ENCODE measurements at places on chromosomes 4 and X.

DNA sequence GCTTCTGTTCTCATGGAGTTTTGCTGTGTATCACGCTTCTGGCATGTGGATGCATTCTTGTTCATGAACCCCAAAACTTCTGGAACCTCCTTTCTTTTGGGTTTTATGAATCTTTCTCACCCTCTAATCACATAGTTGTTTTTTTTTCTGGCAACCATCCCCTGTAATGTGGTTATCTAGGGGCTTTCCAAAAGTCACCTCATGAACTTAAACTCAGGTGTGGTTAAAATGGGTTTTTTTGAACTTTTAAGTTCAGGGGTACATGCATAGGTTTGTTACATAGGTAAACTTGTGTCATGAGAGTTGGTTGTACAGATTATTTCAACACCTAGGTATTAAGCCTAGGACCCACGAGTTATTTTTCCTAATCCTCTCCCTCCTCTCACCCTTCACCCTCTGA lies 1099.4 kb upstream of the SLIT2 start:
- DNase-seq: no peak

DNA sequence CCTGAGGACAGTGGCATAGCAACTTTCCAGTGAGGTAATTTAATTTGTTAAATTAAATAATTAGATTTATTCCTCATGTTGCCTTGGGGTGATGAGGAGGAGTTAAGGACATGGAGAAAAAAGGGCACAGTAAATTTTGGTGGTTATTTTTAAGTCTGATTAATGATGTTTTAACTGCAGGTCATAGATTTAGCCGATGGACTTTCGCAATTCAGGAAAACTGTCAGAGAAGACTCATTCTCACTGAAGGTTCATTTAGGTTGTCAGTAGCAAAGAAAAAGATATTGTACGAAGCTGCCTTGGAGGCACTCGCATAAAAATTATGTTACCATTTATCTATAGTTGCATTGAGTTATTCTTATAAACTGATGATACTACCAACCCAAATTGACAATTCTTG lies 164.2 kb upstream of the PITX2 start:
- DNase-seq: no peak

GRCh38 chrX:2266445-2267349 lies 234.1 kb downstream of the DHRSX start:
- DNase-seq: no peak

DNA sequence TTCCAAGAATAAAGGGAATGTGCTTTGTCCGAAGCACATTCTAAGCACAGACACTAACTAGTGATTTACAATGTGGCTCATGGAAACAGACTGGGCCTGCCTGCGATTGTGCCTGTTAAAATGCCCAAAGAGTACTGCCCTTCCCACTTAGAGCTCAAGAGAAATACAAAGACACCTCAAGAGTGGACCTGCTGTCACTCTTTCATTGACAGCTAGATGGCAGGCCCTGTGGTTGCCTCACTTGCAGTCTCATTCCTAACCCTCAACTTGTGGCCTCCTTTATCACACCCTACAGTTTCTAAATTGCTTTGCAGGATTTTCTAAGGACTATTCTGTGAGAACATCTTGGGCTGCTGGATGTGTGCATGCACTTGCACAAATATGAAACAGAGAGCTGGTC lies 331.0 kb upstream of the EMCN start:
- peak; percentile 9 for DNase-seq

GRCh38 chrX:7108030-7108429 lies 39.5 kb upstream of the STS start:
- no peak for DNase-seq

DNA sequence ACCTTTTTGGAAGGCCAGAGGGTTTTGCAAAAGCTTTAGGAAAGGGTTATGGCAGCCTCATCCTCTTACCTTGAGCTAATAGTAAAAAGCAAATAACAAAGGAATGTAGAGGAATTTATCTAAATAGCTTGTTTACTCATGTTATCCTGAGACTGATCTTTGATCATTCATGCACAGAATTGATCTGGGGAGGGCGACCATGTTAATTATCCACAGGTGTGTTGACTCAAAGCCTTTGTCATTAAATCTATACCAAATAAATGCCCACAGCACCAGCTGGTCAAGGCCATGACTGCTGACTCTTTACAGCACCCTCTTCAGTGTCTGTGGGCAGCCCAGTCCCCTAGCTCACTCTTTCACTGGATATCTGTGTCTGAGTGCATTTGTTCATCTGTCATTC lies 22.8 kb upstream of the DCLK2 start:
- no peak for DNase-seq

DNA sequence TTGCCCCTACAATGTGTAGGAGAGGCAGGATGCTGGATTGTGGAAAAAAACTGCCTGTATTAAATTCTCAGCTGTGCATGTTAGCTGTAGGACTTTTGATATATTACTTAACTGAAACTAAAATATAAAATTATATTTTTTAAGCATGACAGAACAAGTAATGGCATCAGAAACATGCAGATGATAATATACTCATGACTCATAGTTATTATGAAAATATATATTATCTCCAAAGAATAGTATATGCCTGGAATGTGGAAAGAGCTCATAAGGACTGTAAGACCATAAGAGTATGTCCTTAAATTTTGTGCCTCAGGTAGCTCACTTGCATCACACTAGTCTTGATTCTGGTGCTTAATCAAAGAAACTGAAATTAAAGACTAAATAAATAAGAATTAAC lies 1100.6 kb downstream of the TECRL start:
- no peak for DNase-seq

- DNase-seq: no peak
These were observed 205.3 kb upstream of the GEMIN8 start for GRCh38 chrX:14235004-14235403.

DNA sequence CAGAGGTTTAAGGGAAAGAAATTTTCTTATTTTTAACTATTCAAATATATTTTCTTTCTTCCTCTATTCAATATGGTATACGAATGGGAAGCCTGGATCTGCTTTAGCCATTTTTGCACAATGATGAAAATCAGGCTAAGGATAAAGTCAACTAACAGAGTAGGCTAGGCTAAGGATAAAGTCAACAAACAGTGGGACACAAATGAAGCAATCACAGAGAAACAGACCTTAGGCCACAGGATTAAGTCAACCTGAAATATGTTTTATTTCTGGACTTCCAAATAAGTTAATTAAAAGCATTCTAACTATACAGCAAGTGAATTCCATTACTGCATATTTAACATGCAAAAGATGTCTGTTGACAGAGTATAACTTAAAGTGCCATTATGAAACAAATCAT lies 17.0 kb downstream of the DYNLT3 start:
- no peak for DNase-seq

GRCh38 chrX:134365904-134366303 lies 94.1 kb upstream of the HPRT1 start:
- no peak for DNase-seq

DNA sequence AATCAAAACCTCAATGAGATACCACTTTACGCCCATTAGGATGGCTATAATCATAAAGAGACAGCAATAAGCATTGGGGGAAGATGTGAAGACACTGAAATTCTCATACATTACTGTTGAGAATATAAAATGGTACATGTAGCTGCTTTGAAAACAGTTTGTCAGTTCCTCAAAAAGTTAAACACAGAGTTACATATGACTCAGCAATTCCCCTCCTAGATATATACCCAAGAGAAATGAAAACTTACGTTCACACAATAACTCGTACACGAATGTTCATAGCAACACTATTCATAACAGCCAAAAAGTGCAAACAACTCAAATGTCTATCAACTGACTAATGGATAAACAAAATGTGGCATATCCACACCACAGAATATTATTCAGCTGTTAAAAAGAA lies 36.6 kb downstream of the PHF8 start:
- no peak for DNase-seq

DNA sequence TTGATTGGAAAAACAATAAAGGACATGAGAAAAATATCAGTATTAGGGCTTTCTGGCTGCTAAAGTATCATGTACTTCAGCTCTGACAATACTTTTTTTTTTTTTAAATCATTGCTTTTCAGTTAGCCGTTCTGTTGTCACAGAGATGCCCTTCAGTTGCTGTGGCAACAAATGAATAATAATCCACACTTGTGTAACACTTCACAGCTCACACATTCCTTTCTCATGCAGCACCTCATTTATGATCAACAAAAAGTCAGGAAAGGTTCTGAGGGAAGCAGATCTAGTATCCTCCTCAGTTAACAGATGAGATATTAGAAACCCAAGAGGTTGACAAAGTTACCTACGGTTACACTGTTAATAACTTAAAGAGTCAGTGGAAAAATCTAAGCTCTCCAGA lies 444.2 kb upstream of the SLIT2 start:
- no peak for DNase-seq

DNA sequence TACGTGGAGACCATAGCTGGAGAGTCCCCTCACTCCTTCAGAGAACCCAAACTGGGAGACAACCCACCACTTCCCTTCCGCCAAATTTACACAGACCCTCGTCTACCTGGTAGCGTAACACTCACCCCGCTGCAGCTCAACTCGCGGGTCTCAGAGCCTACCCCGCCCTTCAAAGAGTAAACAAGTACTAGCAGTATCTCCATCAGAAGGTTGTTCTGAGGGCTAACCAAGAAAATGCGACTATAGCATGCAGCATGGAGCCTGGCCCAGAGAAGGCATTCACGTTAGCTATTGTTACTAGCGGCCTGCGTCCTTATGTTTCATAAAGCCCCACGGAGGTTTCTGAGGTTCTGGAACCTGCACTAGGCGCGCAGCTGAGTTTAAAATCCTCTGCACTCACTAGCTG lies 531 bp upstream of the MANBA start:
- DNase-seq: peak; percentile 61

GRCh38 chrX:17822351-17822750 lies 38.7 kb downstream of the RAI2 start:
- DNase-seq: no peak

DNA sequence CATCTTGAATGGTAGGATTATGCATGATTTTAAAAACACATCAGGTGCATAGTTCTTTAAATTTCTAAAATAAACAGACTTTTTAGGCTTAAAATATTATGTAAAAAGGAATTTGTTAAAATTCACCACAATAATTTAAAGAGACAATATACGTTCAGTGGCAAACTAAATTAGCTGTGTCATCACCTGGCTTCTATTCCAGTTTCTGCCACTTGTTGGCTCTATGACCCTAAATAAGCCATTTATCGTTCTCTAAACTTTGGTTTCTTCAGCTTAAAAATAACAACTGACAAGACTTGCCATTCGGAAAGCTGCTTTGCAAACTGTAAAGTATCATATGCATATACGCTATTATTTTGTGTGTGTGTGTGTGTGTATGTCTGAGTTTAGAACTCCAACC lies 141.3 kb downstream of the MGST2 start:
- DNase-seq: no peak

DNA sequence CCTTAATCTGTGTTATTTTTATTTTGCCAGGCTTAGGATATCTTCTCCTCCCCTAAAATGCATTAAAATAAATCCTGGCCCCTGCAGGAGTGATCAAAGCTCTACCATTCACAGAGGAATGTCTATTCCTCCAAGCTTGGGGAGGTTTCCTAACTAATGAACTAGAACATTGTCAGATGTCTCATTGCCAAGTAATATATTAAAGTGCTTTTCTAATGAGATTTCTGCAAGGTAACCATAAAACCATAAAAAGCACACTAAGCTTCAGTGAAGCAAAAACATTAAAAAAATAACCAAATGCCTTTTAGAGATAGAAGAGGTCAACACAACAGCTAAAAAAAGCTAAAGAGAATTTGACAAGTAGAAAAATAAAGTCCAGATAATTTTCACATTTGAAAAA lies 34.8 kb downstream of the IGFBP7 start:
- no peak for DNase-seq

DNA sequence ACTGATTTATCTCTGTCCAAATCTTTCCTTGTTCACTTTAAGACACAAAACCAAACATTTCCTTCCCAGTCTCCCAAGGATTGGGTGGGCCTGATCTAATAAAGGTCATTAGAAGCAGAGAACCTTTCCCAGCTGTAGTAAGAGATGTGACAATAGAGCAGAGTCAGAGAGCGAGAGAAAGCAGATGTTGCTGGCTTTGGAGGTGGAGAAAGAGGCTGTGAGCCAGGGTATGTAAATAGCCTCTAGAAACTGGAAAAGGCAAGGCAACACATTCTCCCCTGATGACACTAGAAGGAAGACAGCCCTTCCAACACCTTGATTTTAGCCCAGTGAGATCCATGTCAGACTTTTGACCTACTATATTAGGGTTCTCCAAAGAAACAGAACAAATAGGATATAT lies 337.5 kb upstream of the CASK start:
- DNase-seq: no peak

DNA sequence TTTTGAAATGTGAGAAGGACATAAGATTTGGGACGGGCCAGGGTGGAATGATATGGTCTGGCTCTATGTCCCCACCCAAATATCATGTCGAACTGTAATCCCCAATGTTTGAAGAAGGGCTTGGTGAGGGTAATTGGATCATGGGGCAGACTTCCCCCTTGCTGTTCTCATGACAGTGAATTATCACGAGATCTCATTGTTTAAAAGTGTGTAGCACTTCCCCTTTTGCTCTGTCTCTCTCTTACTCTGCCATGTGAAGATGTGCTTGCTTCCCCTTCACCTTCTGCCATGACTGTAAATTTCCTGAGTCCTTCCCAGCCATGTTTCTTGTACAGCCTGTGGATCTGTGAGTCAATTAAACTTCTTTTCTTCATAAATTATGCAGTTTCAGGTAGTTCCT lies 17.5 kb downstream of the MTMR8 start:
- DNase-seq: no peak

GRCh38 chr4:57631147-57631546 lies 521.0 kb upstream of the IGFBP7 start:
- no peak for DNase-seq

GRCh38 chr4:168028970-168029597 lies 63.3 kb upstream of the ANXA10 start:
- DNase-seq: no peak

GRCh38 chr4:7288751-7289523 lies 96.6 kb downstream of the SORCS2 start:
- DNase-seq: no peak

DNA sequence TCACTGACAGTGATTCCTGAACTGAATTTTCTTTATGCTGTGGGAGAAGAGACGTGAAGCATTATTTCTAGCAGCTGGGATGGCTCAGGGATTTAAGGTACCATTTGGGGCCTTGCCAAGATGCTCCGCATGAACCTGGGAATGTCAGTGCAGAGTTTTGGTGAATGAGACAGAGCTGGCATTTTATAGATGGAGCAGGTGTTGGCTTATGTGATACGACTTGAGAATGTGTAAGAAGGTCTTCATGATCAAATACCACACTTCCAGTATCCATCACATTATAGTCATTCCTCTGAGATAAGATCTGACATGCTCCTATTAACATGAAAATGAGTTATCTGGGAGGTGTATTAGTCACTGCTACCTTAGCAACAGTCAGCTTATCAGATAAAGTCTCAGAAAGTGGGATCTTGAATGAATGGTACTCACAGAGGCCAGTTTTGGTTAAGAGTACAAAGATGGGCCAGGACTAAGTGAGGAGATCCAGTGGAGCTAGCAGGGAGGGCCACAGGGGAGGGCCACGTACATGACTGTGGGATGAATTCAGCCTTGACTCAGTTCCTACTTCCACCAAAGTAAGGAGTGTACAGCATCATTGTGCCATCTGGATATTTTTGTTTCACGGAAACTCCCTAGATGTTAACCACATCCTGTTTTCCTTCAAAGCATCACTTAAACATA lies 116.7 kb downstream of the SPCS3 start:
- DNase-seq: no peak
